ENCODE measurements at places on chromosomes 6 and 20.

GRCh38 chr6:144344646-144345045 lies 59.5 kb downstream of the UTRN start:
- no peak for DNase-seq

- DNase-seq: no peak
Measured at GRCh38 chr6:56073315-56073714, 174.1 kb downstream of the COL21A1 start.

GRCh38 chr20:39619271-39619785 lies 657.2 kb downstream of the DHX35 start:
- no peak for DNase-seq

DNA sequence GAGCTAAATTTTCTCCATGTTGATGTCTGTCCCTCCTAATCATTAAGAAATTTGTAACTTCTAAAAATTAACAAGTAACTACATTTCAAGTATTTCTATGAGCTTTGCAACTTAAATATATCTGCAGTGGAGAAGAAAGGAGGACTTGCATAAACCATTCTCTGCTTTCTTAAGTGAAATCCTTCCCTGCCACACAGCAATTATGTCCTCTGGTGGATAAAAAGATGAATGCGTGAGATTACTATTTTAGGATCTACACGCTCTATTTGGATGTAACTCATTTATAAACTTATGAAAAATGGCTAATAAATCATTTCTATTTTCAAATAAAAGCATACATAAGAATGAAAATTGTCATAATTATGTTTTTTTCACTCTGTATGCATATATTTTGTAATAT lies 338.0 kb upstream of the PTCHD4 start:
- DNase-seq: no peak

GRCh38 chr20:19945732-19946670 lies 71.2 kb upstream of the NAA20 start:
- no peak for DNase-seq

GRCh38 chr6:36627801-36628246 lies 33.7 kb downstream of the SRSF3 start:
- DNase-seq: no peak

- no peak for DNase-seq
Measured at GRCh38 chr6:135600086-135600702, 102.7 kb upstream of the AHI1 start.

GRCh38 chr20:33481431-33481941 lies 8.4 kb upstream of the CBFA2T2 start:
- DNase-seq: no peak

DNA sequence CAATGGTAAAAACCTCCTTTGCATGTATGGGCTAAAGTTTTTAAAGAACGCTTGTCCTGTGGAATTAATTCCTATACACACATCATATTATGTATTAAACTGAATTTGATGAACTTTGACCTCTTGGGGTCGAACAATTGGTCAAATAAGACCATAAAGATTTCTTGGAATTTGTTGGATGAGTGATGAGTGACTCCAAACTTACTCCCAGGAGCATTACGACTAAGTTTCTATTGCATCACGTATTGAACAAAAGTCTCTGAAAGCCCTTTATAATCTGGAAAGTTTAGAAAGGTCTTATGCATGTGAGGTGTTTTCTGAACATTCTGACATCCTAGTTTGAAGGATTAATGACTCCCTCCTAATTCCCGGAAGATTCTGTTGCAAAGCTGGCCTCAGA lies 126.9 kb upstream of the BMP5 start:
- DNase-seq: no peak

GRCh38 chr6:95087394-95088097 lies 489.8 kb upstream of the MANEA start:
- DNase-seq: peak; percentile 73

DNA sequence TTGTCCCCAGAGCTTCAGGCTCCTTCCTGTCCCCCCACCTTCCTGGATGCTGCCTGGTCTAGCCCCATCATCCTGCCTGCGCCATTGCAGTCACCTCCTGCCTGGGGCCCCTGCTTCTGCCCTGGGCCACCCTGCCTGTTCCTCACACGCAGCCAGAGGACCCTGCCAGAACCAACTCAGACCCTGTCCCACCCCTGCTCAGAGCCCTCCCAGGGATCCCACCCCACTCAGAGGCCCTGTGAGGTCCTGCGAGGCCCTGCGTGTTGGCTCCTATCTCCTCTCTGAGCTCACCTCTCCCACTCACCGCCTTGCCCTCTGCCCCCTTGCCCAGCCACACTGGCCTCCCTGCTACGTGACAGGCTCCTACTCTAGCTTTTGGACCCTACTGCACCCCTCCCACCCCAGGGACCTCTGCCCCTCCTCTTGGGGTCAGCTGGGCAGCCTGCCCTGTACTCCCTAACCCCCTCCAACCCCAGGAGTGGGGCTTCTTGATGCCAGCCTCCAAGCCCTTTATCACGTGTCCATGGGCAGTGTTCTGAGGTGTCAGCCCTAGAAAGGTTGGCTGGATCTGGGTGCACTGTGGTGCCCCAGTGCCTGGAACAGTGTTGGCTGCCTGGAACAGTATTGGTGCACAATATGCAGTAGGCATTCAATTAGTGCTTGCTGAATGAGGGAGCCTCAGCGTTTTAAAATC lies 68.3 kb downstream of the CEBPB start:
- DNase-seq: no peak

DNA sequence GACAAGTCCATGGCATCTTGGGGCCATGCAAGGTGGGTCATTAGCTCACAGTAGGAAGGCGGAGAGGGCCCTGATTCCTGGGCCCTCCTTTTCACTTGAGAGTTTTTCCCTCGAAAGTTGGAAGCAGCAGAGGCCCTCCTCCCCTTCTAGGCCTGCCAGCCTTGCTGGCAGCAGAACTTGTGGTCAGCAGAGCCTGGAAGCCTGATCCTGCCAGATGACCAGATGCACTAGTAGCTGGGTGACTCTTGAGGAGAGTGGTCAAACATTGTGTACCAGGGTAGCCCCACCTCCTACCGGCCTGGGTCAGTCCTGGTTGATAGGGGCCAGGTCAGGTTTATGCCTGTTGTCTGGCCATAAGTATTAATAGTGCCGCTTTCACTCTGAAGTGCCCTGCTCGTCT lies 3.8 kb upstream of the HMGA1 start:
- no peak for DNase-seq

DNA sequence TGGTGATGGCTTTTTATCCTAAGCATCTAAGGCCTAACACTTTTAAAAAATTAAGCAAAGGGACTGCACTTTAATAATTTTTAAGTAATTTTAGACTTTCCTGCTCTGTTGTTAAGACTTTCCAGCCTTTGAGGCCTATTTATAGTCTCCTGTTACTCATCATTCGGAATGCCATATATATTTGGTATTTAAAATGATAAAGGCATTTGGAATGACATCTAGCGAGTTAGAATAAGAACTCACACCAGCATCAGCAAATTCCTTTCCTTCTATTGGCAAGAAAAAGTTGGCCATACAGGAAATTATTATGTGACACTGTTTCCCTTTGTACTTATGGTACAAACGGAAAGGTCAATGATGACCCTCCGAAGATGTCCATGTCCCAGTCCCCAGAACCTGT lies 88.1 kb upstream of the STMND1 start:
- DNase-seq: no peak

GRCh38 chr6:166052837-166053236 lies 114.8 kb downstream of the TBXT start:
- no peak for DNase-seq

- DNase-seq: no peak
Measured at GRCh38 chr6:109453594-109454495, 1.7 kb downstream of the MICAL1 start.

GRCh38 chr6:36639171-36639808 lies 39.2 kb upstream of the CDKN1A start:
- no peak for DNase-seq

DNA sequence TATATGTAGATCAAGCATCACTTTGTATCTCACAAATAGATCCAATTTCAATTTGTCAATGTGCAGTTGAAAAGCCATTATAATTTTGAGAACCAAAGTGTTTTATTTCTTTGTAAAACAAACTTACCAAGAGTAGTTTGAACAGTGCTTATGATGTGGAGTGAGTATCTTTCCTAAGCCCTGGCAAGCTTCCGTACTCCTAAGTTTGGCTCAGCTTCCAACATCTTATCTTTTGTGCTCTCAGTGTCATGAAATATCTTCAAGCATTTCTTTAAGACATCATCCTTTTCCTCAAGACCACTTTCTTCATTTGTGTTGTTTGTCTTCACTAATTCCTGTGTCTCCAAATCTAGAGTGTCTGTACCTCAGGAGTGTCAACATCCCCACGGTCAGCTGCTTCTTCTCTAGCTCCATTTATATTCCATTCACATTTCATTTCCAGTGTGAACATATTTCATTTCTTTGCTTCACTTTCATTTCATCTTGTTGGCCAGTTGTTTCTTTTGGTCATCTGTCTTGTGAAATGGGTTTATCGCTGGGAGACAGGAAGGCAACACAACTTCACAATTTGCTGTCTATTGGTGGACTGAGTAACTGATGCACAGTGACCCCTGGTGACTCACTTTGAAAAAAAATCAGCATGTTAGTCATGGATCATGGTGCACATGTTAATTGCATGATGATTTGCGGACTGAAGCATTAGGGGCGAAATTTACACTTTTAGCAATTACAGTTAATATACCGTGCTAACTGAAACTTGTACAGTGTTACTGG lies 36.9 kb downstream of the SLC24A3 start:
- DNase-seq: no peak

GRCh38 chr6:26032340-26033084 lies 54.7 kb upstream of the HFE start:
- no peak for DNase-seq

DNA sequence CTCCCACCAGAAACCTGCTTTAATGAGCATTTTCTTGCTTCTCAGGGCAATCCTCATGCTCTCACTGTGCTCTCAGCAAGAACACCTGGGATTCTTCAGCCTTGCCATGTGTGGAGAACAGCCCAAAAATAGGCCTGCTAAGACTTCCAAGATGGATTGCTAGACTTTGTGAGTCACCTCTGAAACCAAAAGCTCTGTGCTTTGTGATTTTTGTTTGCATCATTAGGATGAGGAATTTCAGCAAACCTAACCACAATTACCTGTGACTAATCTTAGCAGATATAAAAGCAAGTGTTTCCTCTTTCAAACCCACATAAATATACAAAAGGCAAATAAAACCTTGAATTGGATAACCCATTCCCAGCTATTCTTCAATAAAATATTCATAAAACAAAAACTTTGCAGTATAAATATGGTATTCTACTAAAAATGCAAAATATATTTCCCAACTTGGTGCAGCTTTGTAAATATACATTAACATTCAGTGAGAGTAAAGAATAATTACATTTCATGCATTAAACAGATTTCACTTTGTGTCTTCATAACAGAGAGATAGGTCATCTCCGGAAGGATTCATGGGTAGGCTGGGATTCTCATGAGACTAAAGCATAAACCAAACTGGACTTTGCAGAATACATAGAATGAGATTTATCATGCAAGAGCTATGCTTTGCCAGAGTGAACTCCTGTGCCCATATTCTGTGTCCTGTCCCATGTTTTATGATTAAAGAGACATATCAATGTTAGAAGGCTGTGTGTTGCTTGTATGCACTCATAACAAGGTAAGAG lies 33.5 kb downstream of the TPBG start:
- no peak for DNase-seq

DNA sequence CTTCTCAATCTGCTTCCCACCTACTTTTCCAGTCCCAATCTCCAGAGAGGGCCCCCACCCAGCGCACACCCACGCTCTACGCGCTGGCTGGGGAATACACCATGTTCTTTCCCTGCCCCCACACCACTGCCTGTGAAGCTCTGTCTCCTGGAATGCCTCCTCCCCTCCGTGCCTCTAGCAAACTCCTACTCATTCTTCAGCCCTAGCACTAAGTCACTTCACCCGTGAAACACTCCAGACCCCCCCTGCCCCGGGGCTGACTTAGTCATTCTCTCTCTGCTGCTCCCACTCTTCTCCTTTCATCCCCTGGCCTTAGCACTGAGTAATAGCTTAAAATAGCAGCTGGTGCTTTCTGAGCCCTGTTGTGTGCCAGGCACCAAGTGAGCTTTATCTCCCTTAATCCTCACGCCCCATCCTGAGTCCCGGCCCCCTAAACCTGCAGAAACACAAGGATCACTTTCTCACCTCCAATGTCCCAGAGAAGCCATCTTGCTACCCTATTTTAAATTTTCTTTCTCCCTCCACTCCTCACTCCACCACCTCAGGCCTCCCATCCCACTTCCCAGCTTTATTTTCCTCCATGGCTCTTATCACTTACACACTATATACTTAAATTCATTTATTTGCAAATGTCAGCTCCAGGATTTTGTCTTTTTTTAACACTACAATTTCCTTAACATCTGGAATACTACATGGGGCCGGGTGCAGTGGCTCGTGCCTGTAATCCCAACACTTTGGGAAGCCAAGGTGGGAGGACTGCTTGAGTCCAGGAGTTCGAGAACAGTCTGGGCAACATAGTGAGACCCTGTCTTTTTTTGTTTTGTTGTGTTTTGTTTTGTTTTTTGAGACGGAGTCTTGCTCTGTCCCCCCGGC lies 6.3 kb upstream of the PARD6B start:
- no peak for DNase-seq

DNA sequence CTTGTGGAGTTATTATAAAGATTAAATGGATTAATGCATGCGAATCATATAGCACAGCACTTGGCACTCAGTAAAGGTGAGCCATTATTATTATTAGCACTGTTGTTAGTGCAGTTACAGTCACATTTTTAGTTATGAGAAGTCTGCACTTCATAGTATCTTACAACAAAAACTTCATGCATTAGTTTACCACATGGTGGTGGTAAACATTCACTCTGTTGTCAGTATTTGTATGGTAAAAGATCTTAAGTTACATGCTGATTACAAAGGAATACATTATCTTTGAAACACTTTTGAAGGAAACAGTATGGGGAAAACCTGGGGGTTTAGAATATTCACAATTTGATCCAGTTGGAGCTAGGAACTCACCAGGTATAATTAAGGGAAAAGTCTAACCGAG lies 20.8 kb downstream of the TMEM14A start:
- DNase-seq: no peak

- DNase-seq: no peak
Measured at GRCh38 chr6:139641376-139641775, 266.9 kb upstream of the CITED2 start.

DNA sequence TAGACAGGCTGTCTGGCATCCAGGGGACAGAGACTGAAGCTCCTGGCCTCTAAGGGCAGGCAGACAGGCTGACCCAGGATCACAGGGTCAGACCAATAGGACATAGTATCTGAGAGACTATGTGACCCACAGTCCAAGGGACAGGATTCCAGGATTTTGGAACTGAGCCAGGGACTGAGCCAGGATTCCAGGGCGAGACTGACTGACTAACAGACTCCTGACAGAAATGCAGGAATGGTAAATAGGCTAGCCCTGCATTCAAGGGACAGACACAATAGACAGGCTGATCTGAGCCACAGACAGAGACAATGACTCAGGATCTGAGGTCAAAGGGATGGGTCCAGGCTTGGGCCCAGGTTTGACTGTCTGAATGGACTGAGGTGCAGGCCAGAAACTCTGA lies 19.8 kb downstream of the XKR7 start:
- no peak for DNase-seq

GRCh38 chr6:56671651-56672461 lies 29.2 kb upstream of the DST start:
- no peak for DNase-seq
